ENCODE measurements at places on chromosomes 3 and 15. TPM values are rescaled to one million over a fixed set of nuclear protein-coding genes. Genes with fewer than 3 reads are reported as not detected.
A peak's percentile ranks its signal among the peaks of the same experiment; 100 is the strongest.

- no peak for DNase-seq
- peaks cover 21% of the 10 kb centered on the region for H3K27me3 ChIP-seq
- no peaks in the 10 kb centered on the region for H3K4me1 ChIP-seq
- no peak overlapping the region for H3K27ac ChIP-seq
These were observed 17.4 kb upstream of the MINDY4B start for GRCh38 chr3:150922611-150923010.

GRCh38 chr3:49121132-49121736 lies 611 bp upstream of the USP19 start:
- H3K27ac ChIP-seq = peak overlapping the region; percentile 80
- H3K4me1 ChIP-seq = peaks cover 5% of the 10 kb centered on the region
- peak overlapping the region; percentile 84 for H3K4me3 ChIP-seq
- no peaks in the 10 kb centered on the region for H3K27me3 ChIP-seq
- H3K36me3 ChIP-seq = peaks cover 8% of the 10 kb centered on the region

DNA sequence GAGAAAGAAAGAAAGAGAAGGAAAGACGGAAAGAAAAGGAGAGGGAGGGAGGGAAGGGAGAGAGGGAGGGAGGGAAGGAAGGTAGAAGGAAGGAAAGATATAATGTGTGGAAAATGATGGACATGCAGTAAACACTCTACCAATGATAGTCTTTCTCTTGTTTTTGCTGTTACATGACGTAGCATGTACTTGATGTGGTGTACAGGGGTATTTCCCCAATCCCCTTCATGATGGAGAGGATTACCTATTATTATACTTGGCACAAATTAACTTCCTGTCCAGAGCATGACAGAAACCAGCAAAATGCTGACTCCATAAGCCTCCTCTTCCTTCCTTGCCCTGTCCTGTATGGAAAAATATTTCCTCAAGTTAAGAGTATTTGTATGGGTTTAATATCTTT lies 124.4 kb downstream of the B3GALNT1 start:
- no peaks in the 10 kb centered on the region for H3K27me3 ChIP-seq
- no peak overlapping the region for H3K4me3 ChIP-seq
- H3K4me1 ChIP-seq = no peaks in the 10 kb centered on the region
- H3K27ac ChIP-seq = no peak overlapping the region
- peaks cover 14% of the 10 kb centered on the region for H3K36me3 ChIP-seq
- no peak for DNase-seq

DNA sequence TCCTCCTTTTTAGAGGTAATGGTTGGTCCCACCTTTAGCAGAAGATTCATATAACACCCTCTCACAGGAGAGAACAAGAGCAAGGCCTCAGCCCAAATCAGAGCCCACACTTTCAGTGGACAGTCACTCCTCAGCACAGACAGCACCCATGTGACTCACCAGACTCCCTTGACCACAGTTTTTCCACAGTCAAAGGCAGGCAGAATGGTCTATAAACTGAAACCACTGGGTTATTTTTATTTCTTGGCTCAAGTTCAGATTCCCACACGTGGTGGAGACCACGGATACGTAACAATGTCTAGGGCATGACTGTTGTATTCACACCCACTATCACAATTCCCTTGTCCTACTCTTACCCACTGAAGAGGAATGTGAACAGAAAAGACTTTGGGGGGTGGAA lies 237.8 kb upstream of the UBE2E1 start:
- DNase-seq = no peak
- H3K27ac ChIP-seq = no peak overlapping the region
- H3K4me3 ChIP-seq = no peak overlapping the region
- peaks cover 9% of the 10 kb centered on the region for H3K4me1 ChIP-seq
- H3K27me3 ChIP-seq = no peaks in the 10 kb centered on the region
- no peaks in the 10 kb centered on the region for H3K36me3 ChIP-seq

DNA sequence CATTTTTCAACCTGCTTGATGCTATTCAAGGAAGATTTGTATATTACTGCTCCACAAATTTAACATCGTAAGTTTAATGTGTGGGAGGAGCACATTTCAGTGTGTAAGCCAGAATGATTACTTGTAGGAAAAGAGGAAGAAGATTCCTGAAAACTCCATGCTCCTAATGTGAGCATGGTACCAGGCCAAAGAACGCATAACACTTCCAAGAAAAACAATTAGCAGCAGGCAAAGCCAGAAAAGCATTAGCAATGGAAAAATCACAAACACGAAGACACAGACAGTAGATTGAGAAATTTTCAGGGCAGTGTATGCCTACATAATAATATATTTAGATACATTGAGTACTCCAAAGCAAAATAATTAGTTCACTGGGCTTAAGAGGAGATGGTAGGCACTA lies 96.6 kb upstream of the CBLB start:
- no peak overlapping the region for H3K4me3 ChIP-seq
- H3K4me1 ChIP-seq = no peaks in the 10 kb centered on the region
- H3K36me3 ChIP-seq = no peaks in the 10 kb centered on the region
- H3K27ac ChIP-seq = no peak overlapping the region
- no peak for DNase-seq

DNA sequence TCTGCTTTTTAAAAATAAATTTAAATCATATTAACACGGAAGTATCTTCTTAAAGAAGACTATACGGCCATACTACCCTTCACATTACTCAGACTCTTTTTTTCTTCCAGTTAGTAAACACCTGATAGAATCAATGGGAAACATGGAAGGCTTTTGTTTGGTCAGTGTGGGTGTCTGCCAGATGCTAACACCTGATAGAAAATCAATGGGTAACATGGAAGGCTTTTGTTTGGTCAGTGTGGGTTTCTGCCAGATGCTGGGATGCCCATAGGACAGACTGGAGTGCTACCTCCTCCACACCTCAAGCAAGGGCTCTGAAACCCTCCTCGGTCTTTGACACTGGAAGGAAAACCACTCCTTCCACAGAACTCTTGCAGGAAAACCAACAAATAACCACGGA lies 29.2 kb downstream of the HACL1 start:
- peak overlapping the region; percentile 83 for H3K27ac ChIP-seq
- no peaks in the 10 kb centered on the region for H3K27me3 ChIP-seq
- peaks cover 25% of the 10 kb centered on the region for H3K36me3 ChIP-seq
- no peak for DNase-seq
- H3K4me3 ChIP-seq = no peak overlapping the region
- H3K4me1 ChIP-seq = peaks cover 6% of the 10 kb centered on the region

- no peaks in the 10 kb centered on the region for H3K36me3 ChIP-seq
- H3K27ac ChIP-seq = no peak overlapping the region
- DNase-seq = no peak
- H3K4me1 ChIP-seq = no peaks in the 10 kb centered on the region
These were observed 12.0 kb downstream of the TTBK2 start for GRCh38 chr15:42908538-42908937.

GRCh38 chr3:193983846-193984818 lies 151.8 kb upstream of the HES1 start:
- DNase-seq = no peak
- no peaks in the 10 kb centered on the region for H3K36me3 ChIP-seq
- H3K4me1 ChIP-seq = peaks cover 3% of the 10 kb centered on the region
- H3K4me3 ChIP-seq = no peak overlapping the region

DNA sequence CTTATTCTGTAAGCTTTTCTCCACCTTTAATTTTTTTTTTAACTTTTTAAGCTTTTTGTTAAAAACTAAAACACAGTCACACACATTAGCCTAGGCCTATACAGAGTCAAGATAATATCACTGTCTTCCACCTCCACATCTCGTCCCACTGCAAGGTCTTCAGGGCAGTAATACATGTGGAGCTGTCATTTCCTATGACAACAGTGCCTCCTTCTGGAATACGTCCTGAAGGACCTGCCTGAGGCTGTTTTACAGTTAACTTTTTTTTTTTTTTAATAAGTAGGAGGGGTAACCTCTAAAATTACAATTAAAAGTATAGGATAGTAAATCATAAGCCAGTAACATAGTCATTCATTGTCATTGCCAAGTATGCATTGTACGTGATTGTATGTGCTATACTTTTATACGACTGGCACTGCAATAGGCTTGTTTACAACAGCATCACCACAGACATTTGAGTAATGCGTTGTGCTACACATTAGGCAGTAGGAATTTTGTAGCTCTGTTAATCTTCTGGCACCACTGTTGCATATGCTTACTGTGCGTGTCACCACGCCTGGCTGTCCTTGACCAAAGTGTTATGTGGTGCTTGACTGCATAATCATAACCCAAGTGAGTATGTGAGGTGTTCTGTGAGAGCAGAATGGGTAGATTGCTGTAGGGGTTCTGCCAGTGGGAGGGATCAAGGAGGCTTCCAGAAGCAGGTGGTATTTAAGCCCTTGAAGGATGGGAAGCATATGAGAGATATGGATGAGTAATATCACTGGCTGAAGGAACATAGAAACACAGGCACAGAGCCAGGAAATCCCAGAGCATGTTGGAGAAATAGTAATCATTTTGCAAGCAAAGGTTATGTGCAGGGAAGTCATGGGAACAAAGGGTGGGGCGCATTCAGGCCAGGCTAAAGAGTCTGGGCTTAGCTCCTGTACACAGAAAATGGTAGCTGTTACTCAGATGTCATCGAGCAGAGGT lies 18.3 kb downstream of the FBXO22 start:
- no peak for DNase-seq
- peaks cover 25% of the 10 kb centered on the region for H3K36me3 ChIP-seq
- no peak overlapping the region for H3K4me3 ChIP-seq
- H3K27ac ChIP-seq = no peak overlapping the region

DNA sequence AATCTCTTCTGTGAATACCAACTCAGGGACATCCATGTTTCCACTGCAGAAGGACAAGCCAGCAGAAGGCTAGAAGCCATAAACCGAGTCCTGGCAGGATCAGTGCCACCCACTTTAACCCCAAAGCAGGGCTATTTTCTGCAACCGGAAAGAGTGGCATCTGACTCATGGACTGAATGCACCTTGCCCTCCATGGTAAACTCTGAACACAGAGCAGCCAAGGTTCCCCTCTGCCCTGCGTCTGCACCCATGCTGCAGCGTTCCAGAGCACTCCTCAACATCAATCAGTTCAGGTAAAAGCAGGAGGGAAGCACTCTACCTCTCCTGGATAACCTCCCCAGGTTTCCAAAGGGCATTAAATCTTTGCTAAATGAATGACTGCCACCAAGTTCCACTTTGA lies 801 bp upstream of the NGRN start:
- peak overlapping the region; percentile 96 for H3K4me3 ChIP-seq
- peaks cover 7% of the 10 kb centered on the region for H3K36me3 ChIP-seq
- peaks cover 26% of the 10 kb centered on the region for H3K4me1 ChIP-seq
- H3K27ac ChIP-seq = peak overlapping the region; percentile 98
- no peaks in the 10 kb centered on the region for H3K27me3 ChIP-seq
- DNase-seq = no peak

- no peak overlapping the region for H3K27ac ChIP-seq
- H3K27me3 ChIP-seq = peaks cover 28% of the 10 kb centered on the region
- peaks cover 4% of the 10 kb centered on the region for H3K4me1 ChIP-seq
- no peak overlapping the region for H3K4me3 ChIP-seq
- no peaks in the 10 kb centered on the region for H3K36me3 ChIP-seq
These were observed 21.2 kb upstream of the SETMAR start for GRCh38 chr3:4281991-4282390.

DNA sequence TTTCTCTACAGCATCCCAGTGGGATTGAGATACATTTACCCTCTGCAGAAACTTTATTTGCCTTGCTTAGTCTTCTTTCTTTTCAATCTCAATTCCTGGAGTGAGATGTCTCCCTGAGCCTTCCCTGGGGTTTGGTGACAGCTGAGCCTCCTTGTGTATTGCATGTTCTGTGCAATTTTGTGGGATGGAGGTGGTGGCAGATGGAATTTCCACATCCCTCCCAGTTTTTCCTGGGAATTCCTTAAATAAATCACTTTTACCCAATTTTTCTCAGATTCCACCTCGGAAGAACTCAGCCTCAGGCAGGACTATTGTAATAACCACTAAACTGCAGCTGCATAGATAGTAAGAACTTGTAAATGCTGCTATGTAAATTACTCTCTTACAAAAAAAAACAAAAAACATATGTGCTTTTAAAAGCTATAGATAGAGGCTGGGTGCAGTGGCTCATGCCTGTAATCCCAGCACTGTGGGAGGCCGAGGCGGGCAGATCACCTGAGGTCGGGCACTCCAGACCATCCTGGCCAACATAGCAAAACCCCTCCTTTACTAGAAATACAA lies 88.5 kb upstream of the ABHD17C start:
- H3K27ac ChIP-seq = no peak overlapping the region
- H3K36me3 ChIP-seq = no peaks in the 10 kb centered on the region
- H3K4me3 ChIP-seq = no peak overlapping the region
- H3K4me1 ChIP-seq = peaks cover 8% of the 10 kb centered on the region
- DNase-seq = no peak

- peaks cover 2% of the 10 kb centered on the region for H3K36me3 ChIP-seq
- H3K4me1 ChIP-seq = peaks cover 61% of the 10 kb centered on the region
- no peaks in the 10 kb centered on the region for H3K27me3 ChIP-seq
- H3K4me3 ChIP-seq = peak overlapping the region; percentile 9
These were observed 5.8 kb upstream of the TM4SF4 start for GRCh38 chr3:149468504-149469212.

Gene OSTN
- total RNA-seq = 0.11 TPM

Gene CFAP161
- total RNA-seq = not detected

Gene ATP2B2
- 0.07 TPM for total RNA-seq

Gene PML
- 29.9 TPM for total RNA-seq

Gene LYZL4
- not detected for total RNA-seq

Gene GCNT3
- 5.6 TPM for total RNA-seq

Gene DCP1A
- 38.3 TPM for total RNA-seq
